Left renal cortex interstitium (tissue), 4 donors: ENCODE measurements at places on chromosomes 4 and X. TPM values are rescaled to one million over a fixed set of nuclear protein-coding genes. Genes with fewer than 3 reads are reported as not detected.

Gene LIMCH1
- polyA plus RNA-seq: 88.6 TPM

Gene ATP6AP2
- polyA plus RNA-seq: 231 TPM

Gene CACNA1F
- polyA plus RNA-seq: 0.20 TPM

Gene SLC25A31
- not detected for polyA plus RNA-seq

Gene SMARCA1
- 116 TPM for polyA plus RNA-seq

GRCh38 chr4:60589425-60589824 lies 610.7 kb upstream of the ADGRL3 start:
- DNase-seq: no peak

DNA sequence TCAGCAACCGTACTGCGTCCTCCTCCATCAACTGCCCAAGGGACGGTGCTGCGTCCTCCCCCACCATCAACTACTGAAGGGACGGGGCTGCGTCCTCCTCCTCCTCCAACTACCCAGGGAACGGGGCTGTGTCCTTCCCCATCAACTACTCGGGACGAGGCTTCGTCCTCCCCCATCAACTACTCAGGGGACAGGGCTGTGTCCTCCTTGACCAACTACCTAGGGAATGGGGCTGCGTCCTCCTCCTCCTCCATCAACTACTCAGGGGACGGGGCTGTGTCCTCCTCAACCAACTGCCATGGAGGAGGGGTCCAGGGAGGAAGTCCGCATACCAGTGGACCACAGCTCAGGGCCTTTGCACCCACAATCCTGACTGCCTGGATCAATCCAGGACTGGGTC lies 24.4 kb downstream of the PPP2R3B start:
- no peak for DNase-seq

DNA sequence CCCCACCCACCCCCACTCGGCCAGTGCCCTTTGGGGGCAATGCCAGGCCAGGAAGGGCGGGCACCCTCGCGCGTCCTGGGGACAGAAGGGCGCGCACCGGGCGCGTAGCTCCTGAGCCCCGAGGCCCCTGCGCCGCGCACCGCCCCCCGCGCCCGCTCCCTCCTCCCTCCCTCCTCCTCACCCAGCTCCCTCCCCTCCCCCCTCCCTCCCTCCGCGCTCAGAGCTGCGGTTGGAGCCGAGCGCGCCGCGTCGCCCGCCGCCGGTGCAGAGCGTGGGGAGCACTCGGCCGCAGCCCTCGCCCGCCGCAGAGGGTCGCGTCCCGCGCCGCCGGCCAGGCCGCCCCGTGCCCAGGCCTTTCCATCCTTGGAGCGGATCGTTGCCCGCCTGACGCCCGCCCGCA lies at the start of gene ATP2B3:
TSS of gene ATP2B3 (plus strand) at position 220 of the 400 bp plus-strand sequence. CDS start 18,606 bp downstream, outside the sequence.
- no peak for DNase-seq

GRCh38 chr4:141637565-141637964 lies 1.2 kb downstream of the IL15 start:
- DNase-seq: no peak

DNA sequence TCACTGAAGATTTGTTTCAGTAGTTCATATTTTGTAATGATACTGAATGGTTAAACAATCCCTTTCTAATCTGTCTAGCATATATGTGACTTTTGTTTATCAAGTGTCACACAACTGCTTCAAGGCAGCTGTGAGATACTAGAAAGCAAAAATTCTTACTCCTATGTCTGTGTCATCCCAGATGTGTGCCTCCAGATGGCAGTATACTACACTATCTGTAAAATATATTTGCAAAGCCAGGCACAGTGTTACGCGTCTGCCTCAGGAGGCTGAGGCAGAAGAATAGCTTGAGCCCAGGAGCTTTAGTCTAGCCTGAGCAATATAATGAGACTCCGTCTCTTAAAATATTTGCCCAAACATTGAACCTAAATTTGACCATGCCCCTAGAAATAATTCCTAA lies 4.0 kb downstream of the NUDT10 start:
- DNase-seq: no peak

GRCh38 chr4:146334862-146335449 lies 120.6 kb downstream of the REELD1 start:
- no peak for DNase-seq

DNA sequence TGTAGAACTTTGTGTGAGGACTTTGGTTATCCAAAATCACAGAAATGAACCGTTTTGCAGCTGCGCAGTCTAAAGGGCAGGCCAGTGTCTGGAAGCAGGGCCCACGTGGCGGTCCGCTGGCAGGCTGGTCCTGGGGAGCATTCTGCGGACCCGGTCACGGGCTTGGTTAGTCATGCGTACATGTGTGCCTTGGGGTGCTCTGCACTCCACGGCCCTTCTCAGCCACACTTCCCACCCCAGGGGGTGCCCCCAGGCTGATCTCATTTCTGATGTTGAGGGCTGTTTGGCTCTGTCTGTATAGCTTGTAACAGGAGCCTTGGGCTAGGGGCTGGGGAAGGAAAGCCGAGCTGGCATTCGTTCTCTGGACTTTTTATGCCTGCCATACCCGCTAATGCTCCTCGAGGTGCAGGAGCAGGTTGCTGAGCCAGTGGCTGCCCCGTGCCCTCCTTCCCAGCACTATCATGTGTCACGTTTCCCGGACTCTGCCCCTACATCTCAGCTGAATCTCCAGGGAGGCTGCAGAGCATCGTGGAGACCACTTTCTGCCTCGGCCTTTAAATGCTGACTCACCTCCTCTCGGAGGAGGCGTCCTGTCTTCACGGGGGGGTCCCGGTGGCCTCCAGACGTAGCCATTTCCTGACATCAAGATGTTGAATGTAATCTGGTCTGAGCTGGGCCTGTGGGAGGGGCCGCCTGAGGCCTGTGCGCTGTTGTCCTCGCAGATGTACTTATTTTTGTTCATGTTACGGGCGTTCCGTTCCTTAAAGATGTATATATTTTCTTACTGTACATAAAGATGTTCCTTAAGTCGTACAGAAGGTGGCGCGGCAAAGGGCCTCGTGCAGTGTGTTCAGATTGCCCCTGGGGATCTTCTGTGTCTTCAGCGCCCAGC lies 11.4 kb upstream of the TADA2B start:
- DNase-seq: no peak

GRCh38 chr4:35925806-35926205 lies 318.5 kb downstream of the ARAP2 start:
- DNase-seq: no peak

DNA sequence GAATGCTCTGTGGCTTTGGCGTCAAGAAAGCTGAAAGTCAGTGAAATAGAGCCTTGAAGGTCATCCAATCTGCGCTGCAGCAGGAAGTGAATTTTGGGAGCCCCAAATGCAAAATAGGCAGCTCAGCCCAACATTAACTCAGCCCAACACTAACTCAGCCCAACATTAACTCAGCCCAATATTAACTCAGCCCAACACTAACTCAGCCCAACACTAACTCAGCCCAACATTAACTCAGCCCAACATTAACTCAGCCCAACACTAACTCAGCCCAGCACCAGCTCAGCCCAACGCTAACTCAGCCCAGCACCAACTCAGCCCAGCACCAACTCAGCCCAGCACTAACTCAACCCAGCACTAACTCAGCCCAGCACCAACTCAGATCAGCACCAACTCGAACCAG lies 71.5 kb downstream of the SORBS2 start:
- no peak for DNase-seq

- DNase-seq: no peak
Observed at GRCh38 chr4:117898496-117898895, 135.8 kb upstream of the NDST3 start.

- DNase-seq: no peak
Observed at GRCh38 chr4:6379767-6380745, 92.4 kb downstream of the PPP2R2C start.

DNA sequence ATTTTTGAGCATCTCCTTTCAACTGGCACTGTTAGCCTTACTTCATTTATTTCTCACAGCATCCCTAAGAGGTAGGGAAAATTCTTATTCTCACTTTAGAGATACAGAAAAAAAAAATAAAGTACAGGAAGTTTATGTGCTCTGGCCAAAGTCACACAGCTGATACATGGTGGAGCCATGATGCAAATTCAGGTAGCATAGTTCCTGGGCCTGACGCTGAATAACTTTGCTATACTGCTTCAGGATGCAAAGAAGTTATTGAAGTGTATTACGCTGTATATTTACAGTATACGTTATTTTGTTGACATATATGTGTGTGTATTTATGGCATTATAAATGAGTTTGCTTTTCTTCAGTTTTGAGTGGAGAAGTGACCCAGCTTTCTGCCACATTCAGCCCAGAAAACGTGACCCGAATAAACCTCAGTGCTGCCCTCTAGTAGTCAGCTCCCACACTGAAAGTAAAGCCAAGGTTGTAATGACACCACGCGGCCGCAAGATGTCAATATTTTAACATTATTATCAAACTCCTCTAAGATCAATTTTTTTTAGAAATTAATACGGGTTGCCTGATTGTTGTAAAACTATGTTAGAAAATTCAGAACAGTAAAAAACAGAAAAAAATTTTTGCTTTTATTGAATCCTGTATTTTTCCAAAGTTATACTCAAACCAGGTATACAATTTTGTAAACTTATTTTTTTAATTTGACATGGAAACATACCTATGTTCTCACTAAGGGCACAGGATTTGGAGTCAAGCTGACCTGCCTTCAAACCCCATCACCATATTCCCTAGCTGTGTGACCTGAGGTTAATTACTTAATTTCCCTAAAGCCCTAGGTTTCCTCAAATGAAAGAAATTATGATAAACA lies 3.8 kb upstream of the GUCY2F start:
- DNase-seq: no peak

DNA sequence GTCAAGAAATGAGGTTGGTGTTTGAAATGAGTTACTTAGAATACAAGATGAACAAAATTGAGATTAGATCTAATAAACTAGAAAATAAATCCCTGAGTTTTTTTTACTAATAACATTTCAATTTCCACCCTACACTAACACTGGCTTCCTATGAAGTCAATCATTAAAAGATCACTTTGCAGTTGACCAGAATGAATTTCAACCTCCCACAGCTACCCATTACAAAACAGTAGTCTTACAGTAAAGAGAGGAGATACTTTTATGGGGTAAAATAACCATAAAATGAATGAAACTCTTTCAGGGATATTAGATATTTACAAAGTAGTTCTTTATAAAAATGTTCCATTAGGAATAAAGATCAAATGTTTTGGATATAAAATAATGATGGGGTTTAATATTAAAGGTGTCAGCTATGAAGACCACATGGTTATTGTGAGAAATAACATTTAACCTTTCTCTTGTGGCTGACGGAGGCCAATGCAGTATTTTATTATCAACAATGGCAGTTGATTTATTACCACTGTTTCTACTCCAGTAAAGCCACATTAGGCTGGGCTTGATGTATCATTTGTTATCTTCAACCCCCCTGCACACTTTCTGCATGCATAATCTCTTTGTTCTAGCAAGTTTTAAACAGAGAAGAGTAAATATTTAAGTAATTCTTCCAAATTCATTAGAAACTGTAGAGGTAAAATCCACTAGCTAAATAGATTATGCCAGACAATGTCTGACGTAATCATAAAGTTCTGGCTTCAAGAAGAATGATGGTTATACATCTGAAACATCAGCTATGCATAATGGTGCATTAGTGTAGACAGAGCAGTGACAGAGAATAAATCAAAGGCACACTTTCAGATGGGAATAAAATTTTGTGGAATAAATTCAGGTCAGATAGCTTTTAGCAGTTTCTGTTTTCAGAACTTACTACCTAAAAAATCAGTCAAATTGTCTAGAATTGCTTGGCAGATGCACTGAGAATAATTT lies 516.6 kb downstream of the PCDH18 start:
- DNase-seq: peak; percentile 6

DNA sequence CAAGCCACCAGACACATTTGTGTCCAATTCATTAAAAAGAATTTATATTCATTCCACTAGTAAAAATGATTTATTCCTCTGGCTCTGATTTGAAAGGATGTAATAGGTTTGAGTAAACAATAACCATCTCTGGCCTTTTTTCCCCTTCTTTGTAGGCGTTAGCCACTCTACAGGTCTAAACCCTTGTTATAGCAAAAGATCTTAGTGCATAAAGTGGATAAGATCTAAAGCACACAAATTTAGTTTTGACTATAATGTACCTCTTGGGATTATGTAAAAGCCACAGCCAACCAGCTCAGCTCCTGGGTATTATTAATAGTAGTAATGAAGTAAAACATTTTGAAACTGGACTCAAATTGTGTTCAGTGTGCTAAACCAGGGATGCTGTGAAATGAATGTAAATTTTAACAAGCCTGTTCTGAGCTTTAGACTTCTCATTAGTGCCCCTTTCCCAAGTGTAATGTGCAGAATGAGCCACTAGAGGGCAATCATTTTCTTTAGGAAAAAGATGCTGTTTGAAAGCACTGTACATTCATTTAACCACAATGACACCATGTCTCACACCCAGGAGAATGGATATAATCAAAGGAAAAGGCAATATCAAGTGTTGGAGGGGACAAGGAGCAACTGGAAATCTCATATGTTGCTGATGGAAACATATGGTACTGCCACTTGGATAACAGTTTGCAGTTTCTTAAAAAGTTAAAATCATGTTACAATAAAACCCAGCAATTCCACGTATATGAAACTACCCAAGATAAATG lies 69.7 kb downstream of the KLHL8 start:
- peak; percentile 75 for DNase-seq

DNA sequence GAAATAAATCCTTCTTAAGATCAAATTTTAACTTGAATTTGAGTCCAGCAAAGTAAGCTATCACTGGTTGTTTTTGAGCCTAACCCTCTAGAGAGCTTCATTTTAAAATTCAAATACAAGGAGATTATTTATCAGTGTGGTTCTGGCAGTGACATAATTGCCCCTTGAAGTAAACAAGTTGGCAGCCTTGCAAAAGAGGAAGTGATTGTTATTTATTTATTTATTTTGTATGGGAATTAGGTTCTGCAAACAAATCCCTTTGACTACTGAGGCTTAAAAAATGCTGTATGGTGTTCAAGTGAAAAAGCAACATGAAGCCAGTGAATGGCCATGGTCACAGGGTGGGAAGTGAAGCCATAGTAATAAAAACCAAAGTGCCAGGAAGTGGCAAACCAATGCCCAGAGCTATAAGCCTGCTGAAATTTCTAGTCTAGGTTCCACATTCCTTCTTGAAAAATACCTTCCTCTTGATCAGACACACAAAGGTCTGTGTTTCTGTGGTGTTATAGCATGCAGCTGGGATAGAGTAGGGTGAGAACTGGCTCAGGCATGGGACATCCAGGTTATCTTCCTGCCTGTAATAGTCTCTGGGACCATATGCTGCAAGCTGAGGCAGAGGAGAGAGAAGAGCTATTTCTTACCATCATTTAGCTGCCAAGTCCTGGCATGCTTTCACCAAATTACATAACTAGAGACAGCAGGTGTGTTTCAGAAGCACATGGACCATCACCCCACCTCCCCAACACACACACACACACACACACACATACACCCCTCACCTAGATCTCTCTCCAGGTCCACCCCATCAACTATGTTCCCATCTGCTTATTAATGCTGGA lies 47.1 kb upstream of the TSPAN7 start:
- DNase-seq: no peak

DNA sequence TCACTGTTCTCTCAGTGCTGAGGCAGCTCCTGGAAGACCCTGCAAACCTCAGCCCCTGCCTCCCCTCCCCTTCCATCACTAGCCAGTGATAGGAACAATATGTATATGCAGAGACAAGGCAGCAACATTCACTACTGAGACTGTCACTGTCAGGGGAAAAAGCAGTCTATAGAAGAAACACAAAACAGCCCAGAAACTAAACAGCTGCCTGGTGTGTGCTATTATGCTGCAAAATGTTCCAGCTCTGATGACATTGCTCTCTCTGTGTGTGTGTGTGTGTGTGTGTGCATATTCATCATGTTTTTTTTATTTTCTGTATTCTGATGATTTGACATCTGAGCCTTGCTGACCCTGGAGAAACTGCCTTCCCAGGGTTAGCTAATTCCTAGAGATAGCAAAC lies 147.2 kb downstream of the SPATA18 start:
- DNase-seq: no peak
